ENCODE measurements at places on chromosomes 7 and 10.
A peak's percentile ranks its signal among the peaks of the same experiment; 100 is the strongest.

DNA sequence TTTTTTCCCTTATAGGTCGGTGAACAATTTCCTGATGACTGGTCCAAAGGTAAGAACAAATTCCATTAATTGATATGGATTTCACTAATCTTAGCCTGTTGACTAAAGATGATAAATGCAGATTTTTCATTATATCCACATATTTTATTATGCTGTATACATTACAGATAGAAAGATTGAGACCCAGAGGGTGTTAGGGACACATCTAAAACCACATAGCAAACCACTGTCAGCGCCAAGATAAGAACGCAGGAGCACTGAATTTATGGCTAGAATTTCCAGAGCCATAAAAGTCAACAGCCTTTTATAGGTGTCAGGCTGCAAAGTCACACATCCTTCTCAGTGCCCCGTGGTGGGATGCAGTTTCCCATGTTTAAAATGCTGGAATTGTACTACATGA lies 16.2 kb downstream of the WNT8B start:
- no peak for DNase-seq

GRCh38 chr10:88389456-88389855 lies 193.7 kb downstream of the RNLS start:
- DNase-seq = peak; percentile 77

DNA sequence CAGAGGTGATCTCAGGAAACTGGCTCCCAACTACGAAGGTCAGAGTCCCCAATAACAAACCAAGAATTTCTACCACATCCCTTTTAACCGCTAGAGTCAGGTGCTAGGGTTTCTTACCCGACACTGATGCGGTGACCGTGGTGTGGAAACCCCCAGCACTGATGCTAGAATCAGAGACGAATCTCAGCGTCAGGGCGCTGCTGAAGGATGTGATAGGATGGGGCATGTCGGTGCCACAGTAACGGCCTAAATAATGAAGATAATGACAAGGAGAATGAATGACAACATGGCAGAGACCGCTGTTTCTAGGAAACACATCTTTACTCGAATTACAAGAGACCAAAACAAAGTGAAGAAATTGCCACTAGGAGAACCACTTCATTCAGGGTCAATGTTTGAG lies 131.1 kb upstream of the RSU1 start:
- DNase-seq = no peak

DNA sequence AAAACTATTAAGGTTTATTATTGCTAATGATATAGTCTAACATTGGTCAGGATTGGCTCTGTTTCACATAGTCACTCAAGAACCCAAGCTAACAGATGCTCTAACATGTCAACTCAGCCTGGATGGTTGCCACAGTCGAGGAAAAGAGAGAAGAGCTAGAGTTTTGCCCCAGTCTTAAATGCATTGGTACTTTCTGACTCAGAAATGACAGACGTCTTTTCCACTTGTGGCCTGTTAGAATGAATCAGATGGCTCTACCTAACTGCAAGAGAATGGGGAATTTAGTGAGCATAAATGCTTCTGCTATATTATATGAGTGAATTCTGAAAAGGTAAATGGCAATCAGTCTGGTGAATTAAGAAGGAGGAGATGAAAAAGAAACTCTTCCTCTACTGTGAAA lies 13.9 kb downstream of the HECTD2 start:
- peak; percentile 83 for DNase-seq

GRCh38 chr7:98049034-98049433 lies 57.6 kb upstream of the LMTK2 start:
- peak; percentile 12 for DNase-seq

DNA sequence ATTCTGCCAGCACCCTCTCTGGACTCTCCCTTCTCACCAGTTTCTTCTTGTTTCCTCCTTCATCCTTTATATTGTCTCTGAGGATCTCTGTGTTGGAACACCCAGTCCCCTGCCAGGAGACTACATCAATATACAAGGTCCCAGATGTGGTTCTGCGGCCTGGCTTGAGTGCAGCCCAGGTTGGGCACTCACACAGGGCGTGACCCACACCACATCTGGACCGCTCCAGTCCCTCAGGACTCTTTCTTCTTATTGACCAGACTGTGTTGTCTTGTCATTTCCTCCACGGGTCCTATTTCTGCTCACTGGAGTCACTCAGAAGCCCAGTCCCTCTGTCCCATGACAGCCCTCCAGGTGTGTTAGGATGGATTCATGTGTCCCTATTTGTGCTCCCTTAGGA lies 26.0 kb downstream of the NKX2-3 start:
- no peak for DNase-seq

- DNase-seq = no peak
Observed at GRCh38 chr10:11683529-11684320, 58.5 kb upstream of the ECHDC3 start.

DNA sequence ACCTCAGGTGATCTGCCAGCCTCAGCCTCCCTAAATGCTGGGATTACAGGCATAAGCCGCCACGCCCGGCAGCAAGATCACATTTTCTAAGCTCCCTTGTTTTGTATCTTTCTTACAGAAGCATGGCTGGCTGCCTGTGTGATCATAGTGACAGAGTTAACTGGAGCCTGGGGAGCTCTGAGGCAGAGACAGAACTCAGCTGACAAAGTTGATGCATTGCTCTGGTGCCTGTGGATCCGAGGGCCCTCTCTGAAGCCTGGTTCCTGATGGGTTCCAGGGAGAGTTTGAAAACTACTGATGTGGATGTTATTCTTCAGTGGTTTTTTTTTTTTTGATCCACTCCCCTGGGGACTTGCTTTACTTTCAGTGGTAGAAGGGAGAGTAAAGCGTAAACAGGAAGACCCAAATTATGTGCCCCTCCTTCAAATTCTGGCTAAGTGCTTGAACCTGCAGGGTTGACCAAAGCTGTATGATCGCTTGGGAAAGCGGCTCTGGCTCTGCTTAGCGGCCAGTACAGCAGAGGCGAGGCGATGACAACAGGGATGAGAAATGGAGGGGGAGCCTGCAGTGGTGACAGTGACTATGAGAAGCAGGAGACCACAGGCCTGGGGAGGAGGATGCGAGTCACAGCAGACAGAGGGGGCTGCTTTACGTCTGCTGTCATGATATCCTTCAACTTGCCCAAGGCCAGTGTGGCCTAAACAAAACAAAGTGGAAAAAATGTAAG lies 6.8 kb upstream of the EFCAB10 start:
- no peak for DNase-seq

GRCh38 chr10:74227697-74228424 lies 76.8 kb downstream of the ADK start:
- peak; percentile 21 for DNase-seq

DNA sequence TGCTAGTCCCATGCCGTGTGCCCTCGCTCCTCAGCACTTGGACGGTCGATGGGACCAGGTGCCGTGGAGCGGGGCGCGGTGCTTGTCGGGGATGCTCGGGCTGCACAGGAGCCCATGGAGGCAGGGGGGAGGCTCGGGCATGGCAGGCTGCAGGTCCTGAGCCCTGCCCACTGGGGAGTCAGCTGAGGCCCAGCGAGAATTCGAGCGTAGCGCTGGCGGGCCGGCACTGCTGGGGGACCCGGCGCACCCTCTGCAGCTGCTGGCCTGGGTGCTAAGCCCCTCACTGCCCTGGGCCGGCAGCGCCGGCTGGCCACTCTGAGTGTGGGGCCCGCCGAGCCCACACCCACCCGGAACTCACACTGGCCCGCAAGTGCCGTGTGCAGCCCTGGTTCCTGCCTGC lies 44.7 kb downstream of the ST7 start:
- DNase-seq = no peak

DNA sequence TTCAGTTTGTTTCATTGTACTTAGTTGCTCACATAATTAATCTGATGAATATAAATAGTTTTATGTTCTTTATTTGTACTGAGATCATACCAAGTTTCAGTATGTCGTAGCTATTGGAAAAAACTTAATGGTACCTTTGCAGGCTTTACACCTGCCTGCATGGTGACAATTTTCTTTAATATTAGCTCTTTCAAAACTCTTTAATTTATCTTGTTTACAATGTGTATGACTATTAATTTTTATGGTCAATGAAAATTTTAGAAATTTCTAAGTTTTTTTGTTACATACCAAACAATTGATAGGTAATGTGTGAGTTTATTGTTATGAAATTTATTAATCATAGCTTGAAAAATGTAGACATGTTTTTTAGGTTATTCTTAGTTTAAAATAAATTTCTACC lies 4.0 kb downstream of the DYNC2I1 start:
- DNase-seq = no peak

- DNase-seq = no peak
Observed at GRCh38 chr7:137276189-137276588, 67.3 kb downstream of the PTN start.

DNA sequence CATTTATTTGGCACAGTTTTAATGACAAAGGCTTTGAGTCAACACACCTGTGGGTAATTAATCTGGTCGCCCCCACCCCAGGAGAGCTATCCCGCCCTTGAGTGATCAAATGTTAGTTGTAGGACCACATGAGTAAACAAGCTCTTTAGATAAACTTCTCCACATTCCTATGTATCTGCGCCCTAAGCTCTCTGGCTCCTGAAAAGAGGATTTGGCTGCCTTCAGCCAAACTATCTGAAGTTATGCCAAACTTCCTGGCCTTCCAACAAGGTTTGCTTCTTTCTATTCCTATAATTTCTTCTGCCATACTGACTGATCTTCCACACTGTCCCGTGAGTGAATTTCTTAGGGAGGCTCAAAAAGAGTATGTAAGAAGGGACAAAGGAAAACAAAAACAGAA lies 134.2 kb downstream of the RALA start:
- no peak for DNase-seq

DNA sequence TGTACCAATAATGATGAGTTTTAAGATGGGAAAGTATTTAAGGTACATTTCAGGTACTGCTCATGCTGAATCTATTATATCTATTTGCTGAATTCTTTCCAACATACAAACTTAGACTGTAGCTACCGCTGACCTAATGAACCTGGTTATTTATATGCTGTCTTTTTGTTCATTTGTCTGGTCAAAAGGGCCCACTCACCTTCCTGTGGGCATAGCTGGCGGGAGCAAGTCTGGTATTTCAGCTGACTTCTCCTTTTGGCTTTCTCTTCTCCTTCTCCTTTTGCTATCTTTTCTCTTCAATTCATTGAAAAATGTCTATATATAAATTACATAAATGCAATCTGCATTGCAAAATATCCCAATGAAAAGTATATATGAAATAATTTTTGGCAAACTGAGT lies 9.5 kb downstream of the PLXDC2 start:
- no peak for DNase-seq

DNA sequence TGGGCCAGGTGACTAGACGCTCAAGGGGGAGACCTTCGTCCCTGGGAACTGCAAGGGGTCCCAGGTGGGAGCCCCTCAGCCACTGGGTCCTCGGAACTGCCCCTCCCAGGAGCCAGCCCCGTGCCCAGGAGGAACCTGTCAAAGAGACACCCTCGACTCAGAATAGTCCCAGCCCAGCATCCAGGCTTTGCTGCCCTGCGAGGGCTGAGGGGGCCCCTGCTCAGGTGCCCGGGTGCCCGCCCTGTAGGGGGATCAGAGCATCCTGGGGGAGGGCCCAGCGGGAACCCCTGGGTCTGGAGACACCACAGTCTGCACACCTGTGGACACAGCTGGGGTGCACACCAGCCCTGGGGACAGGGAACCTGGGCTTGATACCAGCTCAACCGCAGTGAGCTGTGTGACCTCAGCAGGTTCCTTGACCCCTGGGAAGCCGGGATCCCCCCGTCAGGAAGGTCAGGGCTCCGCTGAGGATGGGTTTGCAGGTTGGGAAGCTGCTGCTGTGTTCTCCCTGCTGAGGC lies 407 bp downstream of the ELN start:
- no peak for DNase-seq

GRCh38 chr7:85821926-85822325 lies 635.1 kb upstream of the SEMA3D start:
- no peak for DNase-seq

- no peak for DNase-seq
Observed at GRCh38 chr7:23894892-23895569, 185.0 kb downstream of the STK31 start.

DNA sequence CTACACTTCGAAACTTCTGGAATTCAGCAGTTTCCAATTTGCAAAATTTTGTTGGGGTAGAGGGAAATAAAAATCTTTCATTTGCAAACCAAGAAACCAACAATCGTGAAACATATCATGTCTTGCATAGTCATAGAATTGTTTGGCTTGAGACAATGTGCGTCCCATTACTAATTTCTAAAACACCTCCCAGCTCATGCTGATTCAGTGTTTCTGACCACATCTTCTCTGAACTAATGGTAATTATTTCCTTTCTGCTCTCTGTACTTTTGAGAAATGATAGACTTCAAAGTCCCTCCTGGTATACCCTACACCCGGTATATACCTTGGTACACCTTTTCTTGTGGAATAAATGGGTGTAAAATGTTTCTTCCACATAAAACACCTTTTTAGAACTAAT lies 41.8 kb upstream of the TSPAN13 start:
- peak; percentile 23 for DNase-seq

- no peak for DNase-seq
Observed at GRCh38 chr10:77325233-77325537, 312.4 kb downstream of the KCNMA1 start.

DNA sequence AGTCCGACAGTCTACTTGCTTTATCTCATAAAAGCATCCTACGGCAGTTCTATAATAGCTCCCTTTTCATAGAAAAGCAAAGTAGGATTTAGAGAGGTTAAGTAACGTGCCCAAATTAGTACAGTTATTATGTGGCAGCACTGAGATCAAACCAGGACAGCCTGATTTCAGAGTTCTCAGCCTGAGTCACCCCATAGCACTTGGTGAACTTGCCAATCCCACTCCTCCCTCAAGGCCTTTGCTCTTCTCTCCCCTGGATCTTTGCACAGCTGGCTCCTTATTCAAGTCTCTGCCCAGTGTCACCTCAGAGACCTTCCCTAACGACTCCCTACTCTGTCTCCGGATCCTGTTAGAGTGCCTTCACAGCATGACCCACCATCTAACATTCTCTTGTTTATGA lies 438.0 kb upstream of the NFE2L3 start:
- DNase-seq = peak; percentile 46

DNA sequence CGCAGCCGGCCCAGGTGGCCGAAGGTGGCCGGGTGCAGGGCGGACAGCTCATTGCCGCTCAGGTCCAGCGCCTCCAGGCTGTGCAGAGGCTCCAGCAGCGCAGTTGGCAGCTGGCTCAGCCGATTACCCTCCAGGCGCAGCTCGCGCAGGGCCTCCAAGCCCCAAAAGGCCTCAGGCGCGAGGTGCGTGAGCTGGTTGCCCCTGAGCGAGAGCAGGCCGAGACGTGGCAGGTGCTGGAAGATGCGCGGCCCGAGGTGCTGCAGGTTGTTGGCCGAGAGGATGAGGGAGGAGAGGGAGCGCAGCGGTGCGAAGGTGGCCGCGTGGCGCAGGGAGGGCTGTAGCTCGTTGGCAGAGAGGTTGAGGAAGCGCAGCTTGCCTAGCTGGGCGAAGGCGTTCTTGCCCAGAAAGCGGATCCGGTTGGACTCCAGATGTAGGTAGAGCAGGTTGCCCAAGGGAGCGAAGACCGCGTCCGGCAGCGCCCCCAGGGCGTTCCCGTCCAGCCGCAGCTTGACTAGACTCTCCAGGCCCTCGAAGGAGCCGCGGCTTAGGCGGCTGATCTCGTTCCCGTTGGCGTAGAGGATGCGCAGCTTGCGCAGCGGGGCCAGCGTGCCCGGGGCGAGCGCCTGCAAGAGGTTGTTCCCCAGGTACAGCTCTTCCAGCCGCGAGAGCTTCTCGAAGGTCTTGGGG lies 923 bp downstream of the TRIL start:
- no peak for DNase-seq

GRCh38 chr10:60728056-60728455 lies 50.2 kb upstream of the CDK1 start:
- no peak for DNase-seq

GRCh38 chr7:55481155-55481554 lies 91.1 kb downstream of the VOPP1 start:
- DNase-seq = no peak

GRCh38 chr10:118753331-118754228 lies 1.2 kb downstream of the CACUL1 start:
- peak; percentile 47 for DNase-seq

GRCh38 chr10:21926358-21926925 lies 77.1 kb downstream of the DNAJC1 start:
- no peak for DNase-seq
